Natural killer cell treated with Interleukin-12 subunit alpha and Interleukin-12 subunit beta and Interleukin-15 and Interleukin-18, amount 100 ng/mL, for 72 hours (primary cell): ENCODE measurements at places on chromosomes 11 and 22.
A peak's percentile ranks its signal among the peaks of the same experiment; 100 is the strongest.

DNA sequence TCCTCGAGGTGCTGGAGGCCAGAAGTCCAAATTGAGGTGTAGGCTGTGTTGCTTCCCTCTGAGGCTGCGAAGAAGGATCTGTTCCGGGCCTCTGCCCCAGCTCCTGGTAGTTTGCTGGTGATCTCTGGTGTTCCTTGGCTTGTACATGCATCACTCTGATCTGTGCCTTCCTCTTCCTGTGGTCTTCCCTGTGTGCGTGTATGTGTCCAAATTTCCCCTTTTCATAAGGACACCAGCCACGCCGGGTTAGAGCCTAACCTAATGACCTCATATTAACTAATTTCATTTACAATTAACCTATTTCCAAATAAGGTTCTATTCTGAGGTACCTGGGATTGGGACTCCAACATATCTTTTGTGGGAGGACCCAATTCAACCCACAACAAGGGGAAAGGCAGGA, 21.5 kb downstream of the RIBC2 start:
- no peak for DNase-seq

GRCh38 chr11:60265373-60266214, 14.9 kb upstream of the MS4A4A start:
- no peak for DNase-seq

DNA sequence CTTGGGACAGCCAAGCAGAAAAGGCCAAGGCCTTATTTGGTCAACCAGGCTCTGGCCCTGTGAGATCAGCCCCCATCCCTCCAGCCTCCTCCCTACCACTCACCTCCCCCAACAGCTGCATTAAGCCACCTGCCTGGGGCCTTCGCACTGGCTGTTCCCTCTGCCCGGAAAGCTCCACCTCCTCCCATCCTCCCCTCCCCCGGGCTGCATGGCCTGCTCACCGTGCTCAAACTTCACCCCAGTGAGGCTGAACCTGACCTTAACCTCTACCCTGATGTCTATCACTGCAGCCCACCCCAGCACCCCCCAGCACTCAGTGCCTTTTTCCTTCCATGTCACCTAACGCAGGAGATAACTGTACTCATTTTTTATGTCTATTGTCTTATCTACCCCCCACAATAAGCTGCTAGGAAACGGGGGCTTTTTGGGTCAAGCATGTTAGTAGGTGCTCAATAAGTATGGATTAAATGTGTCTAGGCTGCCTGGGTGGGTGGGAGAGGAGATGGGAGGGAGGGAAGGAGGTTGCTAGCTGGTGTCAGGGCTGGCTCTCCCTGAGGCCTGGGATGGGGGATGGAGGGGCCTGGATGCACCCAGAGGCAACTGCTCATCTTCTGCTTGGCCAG, 912 bp downstream of the PTPRCAP start:
- peak; percentile 87 for DNase-seq

DNA sequence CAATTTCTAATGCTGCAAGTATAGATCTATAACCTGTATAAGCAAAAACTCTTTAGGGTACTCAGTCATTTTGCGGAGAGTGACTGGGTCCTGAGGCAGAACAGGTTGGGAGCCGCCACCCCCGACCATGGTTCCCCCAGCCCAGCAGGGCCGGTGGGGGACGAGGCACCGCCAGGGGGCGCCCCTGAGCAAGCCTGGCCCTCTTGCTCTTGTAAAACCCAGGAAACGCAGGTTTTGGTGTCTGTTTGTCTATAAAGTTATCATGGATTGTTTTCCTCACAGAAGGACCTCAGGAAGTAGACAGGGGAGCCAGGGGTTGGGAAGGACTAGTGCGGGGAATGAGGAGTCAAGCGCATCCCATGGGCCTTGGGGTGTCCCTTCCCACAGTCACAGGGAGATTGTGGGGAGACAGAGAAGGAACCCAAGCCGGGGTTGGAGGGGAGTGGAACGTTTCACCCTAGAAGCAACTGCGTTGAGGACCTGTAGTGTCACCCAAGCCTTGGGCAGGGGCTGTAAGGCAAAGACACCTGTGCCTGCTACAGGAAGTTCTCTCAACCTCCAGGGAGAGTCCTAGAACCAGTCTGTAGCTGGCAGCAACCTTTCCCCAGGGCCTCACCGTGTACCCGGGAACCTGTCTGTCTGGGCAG, 26.4 kb downstream of the KCTD17 start:
- peak; percentile 83 for DNase-seq

DNA sequence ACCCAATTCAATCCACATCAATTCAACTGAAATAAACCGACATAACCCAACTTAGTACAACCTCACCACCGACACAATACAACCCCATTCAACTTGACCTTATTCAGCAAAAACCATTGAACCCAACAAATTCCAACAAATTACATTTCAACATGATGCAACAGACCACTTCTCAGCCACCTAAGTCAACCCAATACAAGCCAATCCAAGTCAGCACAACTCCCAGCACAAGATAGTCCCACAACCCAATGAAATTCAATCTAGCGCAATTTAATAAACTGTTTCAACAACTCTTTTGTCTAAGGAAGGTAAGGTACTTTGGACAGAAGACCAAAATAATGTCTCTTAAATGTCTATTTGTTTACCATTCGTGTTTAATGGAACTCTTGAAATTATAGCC, 226.0 kb downstream of the MIAT start:
- no peak for DNase-seq

- no peak for DNase-seq
These were observed 35.0 kb downstream of the PDGFB start for GRCh38 chr22:39209756-39210155.

- no peak for DNase-seq
These were observed 40.0 kb downstream of the APOL1 start for GRCh38 chr22:36292823-36293530.

DNA sequence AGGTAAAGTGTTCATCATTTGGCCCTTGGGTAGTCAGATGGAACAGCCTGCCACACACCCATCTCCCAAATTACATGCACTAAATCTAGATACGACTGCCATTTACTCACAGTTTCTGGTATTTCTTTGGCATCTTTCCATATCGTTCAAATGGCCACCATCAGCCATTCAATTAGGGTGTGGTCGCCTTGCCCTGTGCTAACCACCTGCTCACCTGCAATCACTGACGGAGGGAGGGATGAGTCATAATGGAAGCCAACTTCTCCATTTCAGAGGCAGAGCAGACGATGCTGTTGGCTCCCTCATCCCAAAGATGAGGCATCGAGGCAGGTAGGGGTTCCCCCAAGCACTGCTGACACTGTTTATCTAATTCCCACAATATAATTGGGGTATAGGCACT, 14.6 kb downstream of the MS4A6A start:
- DNase-seq = no peak

DNA sequence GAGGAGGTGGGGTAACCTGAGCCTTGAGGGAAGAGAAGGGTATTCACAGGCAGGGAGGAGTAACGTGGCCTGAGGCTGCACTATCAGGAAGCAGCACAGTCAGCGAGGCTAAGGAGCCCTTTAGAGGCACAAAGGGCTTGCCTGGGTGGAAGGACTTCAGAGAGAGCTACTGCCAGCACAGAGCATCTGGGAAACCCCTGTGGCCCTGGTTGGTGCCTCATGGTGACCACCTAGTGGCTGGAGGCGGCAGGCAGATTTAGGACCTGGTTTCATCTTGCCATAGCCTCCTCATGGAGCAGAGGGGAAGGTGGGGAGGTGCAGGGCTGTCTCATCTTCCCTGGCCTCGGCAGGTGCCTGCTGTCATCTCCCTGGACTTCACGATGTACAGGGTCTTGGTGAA, 64.5 kb downstream of the MPPED1 start:
- DNase-seq = no peak

DNA sequence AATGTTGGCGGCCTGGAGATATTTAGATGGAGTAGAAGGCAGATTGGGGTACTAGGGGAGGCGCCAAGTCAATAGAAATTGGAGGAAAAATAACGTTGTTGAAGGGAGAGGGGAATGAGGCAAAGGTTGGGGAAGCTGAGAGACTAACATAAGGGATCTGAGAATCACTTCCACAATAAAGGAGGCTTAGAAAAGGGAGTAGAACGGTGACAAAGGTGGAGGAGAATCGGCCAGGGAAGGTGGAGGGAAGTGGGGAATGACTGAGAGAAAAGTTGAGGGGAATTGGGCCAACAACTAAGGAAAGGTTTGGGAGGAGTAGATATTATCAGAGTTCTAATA, 510 bp downstream of the PPME1 start:
- DNase-seq = no peak

- DNase-seq = no peak
These were observed 5.4 kb downstream of the PLXNB2 start for GRCh38 chr22:50302041-50302541.

DNA sequence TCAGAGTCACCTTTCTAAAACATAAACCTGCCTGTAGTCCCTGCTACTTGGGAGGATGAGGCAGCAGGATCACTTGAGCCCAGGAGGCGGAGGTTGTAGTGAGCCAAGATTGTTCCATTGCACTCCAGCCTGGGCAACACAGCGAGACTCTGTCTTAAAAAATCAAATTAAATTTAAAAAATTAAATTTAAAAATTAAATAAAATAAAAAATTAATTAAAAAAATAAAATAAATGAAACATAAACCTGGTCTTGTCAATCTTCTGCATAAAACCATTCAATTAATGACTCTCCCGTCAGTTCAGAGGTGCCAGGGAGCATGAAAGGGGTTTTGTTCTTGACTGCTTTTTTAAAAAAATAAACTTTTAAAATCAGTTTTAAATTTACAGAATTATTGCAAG, 48.6 kb downstream of the CCDC83 start:
- no peak for DNase-seq

DNA sequence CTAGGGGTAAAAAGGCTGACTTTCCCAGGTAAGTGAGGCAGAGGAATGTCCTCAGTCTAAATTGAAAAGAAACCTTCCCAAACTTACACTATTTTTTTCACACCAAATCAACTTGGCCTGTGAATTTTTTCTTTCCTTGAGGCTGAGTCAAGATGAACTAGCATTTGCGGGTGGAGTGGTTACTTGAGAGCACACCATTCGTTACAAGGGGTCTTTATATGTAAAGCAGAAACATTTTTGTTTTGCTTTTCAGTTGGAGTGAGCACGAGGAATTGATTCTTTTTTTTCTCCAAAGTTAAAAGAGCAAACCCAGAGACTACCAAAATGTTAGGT, 36.4 kb downstream of the MAML2 start:
- no peak for DNase-seq

- DNase-seq = no peak
These were observed 50.3 kb upstream of the EHF start for GRCh38 chr11:34570584-34570983.
